ENCODE measurements at places on chromosomes 4 and X.

DNA sequence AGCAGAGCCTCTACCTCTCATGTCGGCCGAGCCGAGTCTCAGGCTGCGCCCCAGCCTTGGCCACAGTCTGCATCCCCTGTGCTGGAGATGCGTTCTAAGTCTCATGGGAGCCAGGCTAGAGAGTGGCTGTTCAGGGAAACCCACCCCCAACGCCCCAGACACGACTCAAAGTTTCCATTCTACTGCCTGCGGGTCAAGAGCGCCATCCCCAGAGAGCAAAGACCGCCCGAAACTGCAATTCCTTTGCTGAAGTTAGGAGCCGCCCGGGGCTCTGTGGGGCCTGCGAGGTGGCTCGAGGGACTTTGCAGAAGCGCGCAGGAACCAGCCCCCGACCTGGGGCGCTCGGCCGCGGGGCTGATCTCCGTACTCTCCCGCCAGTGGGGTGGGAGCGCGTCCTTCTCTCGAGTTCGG lies 10.0 kb upstream of the ELF4 start:
- DNase-seq: peak; percentile 13

DNA sequence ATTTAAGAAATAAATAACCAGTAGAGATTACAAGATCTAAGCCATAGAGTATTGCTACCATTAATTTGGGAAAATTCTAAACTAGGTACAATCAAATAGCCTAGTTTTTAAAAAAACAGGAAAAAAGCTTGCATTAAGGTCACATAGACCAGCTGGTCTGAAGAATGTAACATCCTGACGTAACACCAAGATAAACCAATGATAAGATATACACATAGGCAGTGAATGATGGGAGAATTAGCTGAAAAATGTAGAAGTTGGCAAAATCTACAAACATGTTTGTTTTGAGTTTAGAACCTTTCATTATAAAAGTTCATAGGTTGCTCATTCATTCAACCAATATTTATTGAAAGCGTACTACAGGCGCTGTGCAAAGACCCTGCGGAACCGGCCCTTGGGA lies 120.0 kb downstream of the SH3RF1 start:
- no peak for DNase-seq

DNA sequence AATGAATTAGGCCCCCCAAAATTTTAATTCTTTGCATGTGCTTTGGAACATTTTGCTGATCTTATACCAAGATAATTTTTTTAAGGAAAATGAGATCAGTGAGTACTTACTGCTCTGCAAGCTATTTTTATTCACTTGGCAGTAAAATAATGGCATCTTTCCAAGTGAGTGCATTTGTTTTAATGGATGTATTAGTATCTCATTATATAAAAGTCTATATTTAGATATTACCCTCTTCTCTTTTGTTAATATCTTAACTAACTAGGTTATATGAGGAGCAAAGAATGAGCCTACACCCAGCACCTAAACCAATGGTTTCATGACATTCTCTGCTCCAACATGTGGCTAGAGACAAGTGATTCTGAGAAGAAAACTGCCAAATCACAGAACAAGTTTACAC lies 21.1 kb upstream of the ARAF start:
- no peak for DNase-seq

DNA sequence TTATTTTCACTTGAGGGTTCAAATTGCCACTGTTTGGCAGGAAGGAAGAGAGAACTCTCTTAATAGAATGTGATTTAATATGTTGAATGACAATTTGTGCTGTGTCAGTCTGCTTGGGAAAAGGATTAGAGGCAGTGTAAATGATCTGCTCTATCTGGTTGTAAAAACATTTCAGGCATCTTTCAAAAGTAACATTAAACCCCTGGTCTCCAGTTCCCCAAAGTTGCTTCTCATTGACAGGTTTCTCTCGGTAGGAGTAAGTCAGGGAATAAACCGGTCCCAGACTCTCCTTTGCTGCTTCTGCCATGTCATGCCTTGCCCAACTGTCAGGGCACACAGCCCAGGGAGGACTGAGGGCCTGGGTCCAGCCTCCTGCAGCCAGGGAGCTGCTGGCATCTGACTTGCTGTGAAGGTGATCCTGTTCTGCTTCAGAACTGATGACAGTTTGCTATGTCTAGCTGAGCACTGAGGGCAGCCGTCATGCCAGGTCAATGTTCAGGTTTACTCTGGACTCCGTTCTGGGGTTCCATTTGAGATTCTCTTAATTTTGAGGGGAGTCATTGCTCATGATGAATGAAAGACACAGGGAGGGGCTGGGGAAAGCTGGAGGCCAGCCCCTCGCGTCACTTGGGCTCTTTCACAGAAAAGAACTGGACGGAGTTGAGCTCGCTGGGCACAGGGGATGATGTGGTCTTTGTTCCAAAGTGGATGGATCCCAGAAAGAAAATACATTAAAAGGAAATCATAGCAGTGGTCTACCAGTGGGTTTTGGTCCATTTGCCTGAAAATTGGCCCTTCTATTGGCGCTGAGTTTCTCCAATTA lies 312.4 kb downstream of the ARHGAP10 start:
- no peak for DNase-seq

GRCh38 chr4:79273915-79274314 lies 51.9 kb downstream of the NAA11 start:
- DNase-seq: no peak

DNA sequence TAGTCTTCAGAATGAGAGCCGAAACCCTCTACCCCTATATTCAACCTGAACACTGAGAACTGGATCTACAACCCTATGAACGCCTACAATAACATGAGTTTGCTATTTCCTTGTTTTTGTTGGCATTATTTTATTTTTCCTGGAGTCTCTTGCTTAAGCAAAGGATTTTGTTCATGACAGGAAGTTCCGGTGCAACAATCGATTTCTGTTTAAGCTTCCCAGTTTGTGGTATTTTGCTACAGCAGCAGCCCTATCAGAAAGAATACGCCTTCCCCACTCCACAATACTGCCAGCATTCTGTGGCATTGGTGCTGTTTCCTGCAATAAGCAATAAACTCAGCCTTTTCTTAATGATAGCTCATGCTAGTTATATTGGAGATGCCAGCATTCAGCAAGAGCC lies 60.9 kb downstream of the NPY5R start:
- DNase-seq: no peak

- DNase-seq: no peak
These were observed 533.0 kb upstream of the ARX start for GRCh38 chrX:25548811-25549210.

DNA sequence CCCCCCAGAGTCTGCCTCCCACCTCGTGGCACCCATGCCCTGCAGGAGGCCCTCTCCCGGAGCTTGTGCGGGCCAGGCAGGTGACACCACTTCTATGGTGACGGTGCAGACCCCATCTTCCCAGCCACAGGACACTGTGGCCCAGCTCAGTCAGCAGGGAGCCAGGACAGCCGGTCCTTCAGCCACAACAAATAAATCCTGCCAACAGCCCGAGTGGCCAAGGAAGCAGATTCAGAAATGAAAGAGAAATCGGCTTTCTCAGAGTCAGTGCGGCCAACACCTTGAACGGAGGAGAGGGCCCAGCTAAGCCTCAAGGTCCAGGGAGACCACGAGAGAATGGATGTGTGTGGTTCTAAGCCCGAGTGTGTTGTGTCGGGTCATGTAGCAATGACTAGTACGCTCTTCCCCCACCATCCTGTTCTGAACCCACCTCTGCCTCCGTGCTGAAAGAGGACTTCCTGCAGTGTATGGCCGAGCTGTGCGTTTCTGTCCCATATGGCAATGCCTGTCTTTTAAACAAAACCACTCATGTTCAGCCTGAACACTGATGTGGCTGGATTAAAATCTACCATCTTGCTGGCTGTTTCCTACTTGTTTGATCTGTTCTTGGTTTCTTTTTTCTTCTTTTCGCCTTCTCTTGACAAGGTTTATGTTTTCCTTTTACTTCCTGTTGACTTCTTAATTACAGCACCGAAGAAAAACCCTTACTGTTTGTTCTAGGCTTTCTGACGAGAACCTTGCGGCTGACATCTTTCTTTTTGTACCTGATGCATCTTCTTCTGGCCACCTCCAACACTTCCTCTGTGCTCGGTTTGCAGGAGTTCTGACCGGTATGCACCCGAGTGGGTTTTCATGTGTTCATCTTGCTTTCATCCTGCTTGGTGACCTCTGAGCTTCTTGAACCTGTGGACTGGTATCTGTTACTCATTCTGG lies 53.1 kb downstream of the GAK start:
- DNase-seq: no peak

- DNase-seq: no peak
These were observed 16.0 kb downstream of the XG start for GRCh38 chrX:2767631-2768455.

All from neural crest cell (in vitro differentiated cells).